Hematopoietic multipotent progenitor cell treated with erythropoietin and hydrocortisone succinate and interleukin-3 and kit ligand, for 4 days (in vitro differentiated cells): ENCODE measurements at places on chromosomes 11 and 22.

DNA sequence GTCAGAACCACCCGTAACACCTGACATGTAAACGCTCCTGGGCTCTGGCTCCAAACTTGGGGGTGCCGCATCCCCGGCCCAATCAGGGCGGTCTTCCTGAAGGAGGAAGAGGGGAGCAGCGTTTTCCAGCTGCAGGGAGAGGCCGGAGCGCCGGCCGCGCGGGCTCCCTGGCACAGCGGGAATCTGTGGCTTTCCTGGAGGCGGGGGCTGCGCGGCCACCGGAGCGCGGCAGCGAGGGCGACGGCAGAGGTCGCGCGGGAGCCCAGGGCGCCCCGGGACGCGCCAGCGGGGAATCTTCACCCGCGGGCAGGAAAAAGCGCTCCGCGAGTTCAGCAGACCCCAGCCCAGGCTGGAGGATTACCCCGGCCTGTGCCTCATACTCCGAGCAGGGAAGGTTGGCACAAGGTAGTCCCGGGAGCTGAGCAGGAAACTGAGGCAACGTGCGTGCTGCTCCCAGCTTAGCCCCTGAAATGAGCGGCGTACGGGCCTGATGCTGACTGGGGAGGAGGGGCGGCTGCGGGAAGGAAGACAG lies 600 bp upstream of the ESAM start:
- no peak for DNase-seq

DNA sequence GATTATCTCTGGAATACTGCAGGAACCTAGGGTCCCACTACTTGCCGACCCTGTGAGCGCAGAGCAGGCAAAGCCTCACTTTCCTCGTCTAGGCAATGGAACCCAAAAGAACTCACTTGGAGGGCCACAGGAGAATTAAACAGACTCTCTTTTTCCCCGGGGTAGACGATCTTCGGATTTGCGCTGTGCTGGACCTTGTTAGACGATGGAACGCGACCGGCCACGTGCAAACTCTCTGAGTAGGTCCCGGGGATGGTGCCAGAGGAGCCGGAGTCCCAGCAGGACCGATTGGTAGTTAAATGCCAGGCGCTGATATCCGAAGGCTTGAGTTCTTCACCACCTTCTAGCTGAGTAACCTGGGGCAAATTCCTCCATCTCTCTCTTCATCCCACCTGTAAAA lies 1.0 kb upstream of the SLC1A2 start:
- DNase-seq = no peak

- no peak for DNase-seq
Measured at GRCh38 chr11:46900091-46900746, 18.1 kb downstream of the LRP4 start.

DNA sequence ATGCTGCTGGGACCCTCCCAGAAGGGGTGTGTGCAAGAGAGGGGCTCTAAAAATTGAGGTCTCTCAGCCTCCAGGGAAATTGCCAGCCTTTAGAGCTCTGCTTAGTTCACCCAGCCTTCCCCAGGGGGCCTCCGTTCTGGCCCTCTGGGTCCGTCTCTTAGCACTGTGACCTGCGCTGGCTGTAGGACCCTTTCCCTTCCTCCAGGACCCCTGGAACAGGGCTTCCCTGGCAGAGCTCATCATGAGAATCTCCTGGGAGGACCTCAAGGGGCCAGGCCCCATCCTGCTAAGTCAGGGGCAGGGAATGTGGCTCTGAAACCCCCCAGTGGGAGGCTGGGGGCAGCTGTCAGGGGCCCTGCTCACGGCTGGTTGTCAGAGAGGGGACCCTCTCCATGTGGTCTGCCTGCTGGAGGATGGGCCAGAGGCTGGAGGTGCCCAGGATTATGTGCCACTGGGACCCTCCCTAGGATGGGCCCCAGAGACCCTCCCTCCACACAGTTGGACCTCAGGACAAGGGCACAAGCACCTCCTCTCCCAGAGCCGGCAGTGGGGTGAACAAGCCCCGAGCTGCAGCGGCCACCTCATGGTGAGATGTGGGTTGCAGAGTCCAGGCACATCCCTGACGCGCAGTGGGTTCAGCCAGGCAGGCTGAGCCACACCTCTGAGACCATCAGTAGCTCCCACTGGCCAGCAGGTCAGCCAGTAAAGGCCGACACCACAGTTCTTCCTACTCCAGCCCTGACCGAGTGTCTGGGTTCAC lies 27.1 kb upstream of the GAL start:
- DNase-seq = no peak

- DNase-seq = no peak
Measured at GRCh38 chr11:59199546-59200422, 12.9 kb downstream of the MPEG1 start.

DNA sequence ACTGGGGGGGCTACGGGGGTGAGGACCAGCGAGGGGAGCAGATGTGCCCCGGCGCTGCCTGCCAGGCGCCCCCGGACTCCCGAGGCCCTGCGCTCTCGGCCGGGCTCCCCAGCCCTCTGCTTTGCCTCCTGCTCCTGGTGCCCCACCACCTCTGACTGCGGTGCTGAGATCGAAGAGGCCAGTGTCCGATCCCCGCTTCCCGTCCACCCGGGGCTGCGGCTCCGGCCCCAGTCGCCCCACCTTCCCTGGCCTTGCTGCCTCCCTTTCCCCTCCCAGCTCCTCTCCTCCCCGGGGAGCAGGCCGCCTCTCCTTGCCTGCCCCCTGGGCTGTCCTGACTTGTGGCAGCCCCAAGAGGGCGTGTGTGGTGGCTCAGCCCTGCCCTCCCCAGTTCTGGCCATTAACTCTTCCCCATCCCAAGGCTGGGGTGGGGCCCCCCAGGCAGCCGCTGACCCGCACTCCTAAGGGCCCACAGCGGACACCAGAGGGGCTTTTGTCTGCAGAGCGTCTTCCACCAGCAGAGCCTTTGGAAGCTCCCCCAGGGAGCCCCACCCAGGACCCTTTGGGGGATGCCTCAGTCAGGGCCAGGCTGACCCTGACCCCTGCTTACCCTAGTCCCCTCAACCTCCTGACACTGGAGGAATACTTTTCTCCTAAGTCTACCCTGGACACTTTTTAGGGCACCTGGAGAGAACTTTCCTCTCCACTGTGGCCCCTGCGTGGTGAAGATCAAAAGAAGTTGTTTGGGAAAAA lies 16.6 kb downstream of the RTN4RL2 start:
- DNase-seq = peak; percentile 84

GRCh38 chr22:29456211-29456671 lies 17.9 kb downstream of the RFPL1 start:
- DNase-seq = no peak

DNA sequence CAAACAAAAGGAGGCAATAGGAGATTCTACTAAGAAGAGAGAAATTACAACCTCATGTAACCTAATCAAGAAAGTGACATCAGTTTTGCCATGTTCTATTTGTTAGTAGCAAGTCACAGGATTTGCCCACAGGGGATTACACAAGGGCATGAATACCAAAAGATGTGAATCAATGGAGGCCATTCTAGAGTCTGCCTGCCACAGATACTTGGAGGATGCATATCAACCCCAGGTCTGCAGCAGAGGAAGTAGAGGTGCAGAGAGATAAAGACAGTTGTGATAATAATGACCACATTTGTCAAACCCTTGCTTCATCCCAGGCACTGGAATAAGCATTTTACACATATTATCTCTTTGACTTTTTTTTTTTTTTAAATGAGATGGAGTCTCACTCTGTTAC lies 2.4 kb upstream of the ASCC2 start:
- DNase-seq = peak; percentile 96

- DNase-seq = no peak
Measured at GRCh38 chr11:108872781-108873291, 208.0 kb downstream of the DDX10 start.

DNA sequence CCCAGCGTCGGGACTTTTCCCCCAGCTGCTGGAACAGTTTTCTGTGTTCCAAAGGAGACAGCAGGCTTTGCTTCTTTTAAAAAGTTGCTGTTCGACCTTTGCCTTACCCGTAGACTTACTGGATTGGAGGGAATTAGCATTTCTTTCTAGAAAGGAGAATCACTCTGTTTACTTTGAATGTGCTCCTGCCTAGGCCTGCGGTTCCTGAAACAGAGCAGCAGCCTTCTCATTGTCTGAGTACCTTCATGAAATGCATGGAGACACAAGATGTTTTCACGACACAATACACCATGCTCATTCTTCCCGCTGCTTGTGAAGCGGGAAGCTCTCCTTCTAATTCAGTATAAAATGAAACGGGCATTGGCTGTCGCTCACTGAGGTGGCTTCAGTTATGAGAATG lies 196.2 kb downstream of the TBC1D22A start:
- DNase-seq = no peak

DNA sequence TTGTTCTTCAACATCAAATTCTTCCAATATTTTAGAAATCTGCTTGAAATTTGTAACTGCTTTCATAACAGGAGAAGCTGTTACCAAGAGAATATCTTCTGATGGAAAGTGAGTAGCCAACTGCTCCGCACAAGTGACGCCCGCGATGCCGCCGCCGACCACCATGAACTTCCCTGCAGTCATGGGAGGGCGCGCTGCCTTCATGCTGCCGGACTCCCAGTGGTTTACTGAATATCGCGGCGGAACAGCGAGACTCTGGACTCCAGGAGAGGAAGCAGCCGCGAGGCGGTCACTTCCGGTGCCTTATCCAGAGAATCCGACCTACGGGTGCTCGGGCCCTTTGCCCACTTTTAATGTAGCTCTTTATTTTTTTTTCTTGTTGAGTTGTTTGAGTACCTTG lies 190.6 kb downstream of the GUCY1A2 start:
- DNase-seq = no peak

GRCh38 chr11:119814766-119815165 lies 85.8 kb upstream of the NECTIN1 start:
- DNase-seq = no peak

- DNase-seq = peak; percentile 68
Measured at GRCh38 chr11:83241291-83241946, 44.7 kb downstream of the CCDC90B start.

- no peak for DNase-seq
Measured at GRCh38 chr11:65854161-65854592, 3.8 kb downstream of the CFL1 start.
